ENCODE measurements at places on chromosomes 11 and 22. TPM values are rescaled to one million over a fixed set of nuclear protein-coding genes. Genes with fewer than 3 reads are reported as not detected.

The OR8G5 gene
- not detected for total RNA-seq

The KCNJ1 gene
- not detected for total RNA-seq

The RIBC2 gene
- total RNA-seq, result 12.8 TPM

The OR5A1 gene
- not detected for total RNA-seq

The IGLL5 gene
- not detected for total RNA-seq

The VPREB1 gene
- not detected for total RNA-seq
